IgD-negative memory B cell (primary cell): ENCODE measurements at places on chromosomes 2 and 18. TPM values are rescaled to one million over a fixed set of nuclear protein-coding genes. Genes with fewer than 3 reads are reported as not detected.

The ATOH8 gene
- not detected for polyA plus RNA-seq

The RNU2-63P gene
- not detected for polyA plus RNA-seq

The MC4R gene
- not detected for polyA plus RNA-seq

The CFC1 gene
- polyA plus RNA-seq: not detected

The SCN9A gene
- polyA plus RNA-seq: not detected

The CERKL gene
- 13.0 TPM for polyA plus RNA-seq

The COA5 gene
- polyA plus RNA-seq: 34.0 TPM

The MAP4K4 gene
- 9.3 TPM for polyA plus RNA-seq

The KLHL41 gene
- polyA plus RNA-seq: not detected

The STPG4 gene
- not detected for polyA plus RNA-seq

The BARD1 gene
- 12.6 TPM for polyA plus RNA-seq

The CHRNA1 gene
- 0.40 TPM for polyA plus RNA-seq

The PHOSPHO2 gene
- polyA plus RNA-seq: 3.8 TPM

The LGALSL gene
- 0.45 TPM for polyA plus RNA-seq

The MBD1 gene
- polyA plus RNA-seq: 42.6 TPM

The KCNG2 gene
- polyA plus RNA-seq: not detected

The VSNL1 gene
- not detected for polyA plus RNA-seq

The KCNK3 gene
- polyA plus RNA-seq: not detected

The AQP12A gene
- polyA plus RNA-seq: not detected

The AP1S3 gene
- 23.0 TPM for polyA plus RNA-seq

The SPEG gene
- polyA plus RNA-seq: not detected

The SLC25A52 gene
- polyA plus RNA-seq: not detected

The KLHL14 gene
- 22.5 TPM for polyA plus RNA-seq

The LAMA3 gene
- polyA plus RNA-seq: not detected

The ACADL gene
- polyA plus RNA-seq: not detected

The GRP gene
- not detected for polyA plus RNA-seq

The RNASEH1 gene
- polyA plus RNA-seq: 35.2 TPM

The CD207 gene
- polyA plus RNA-seq: not detected

The LONRF2 gene
- polyA plus RNA-seq: not detected

The TBC1D8 gene
- polyA plus RNA-seq: 0.78 TPM

The CCBE1 gene
- not detected for polyA plus RNA-seq

The PROM2 gene
- polyA plus RNA-seq: not detected

The FEV gene
- not detected for polyA plus RNA-seq

The NR4A2 gene
- polyA plus RNA-seq: 22.7 TPM

The WNT6 gene
- polyA plus RNA-seq: 0.86 TPM
